A375 (cell line): ENCODE measurements at places on chromosomes 16 and 17. TPM values are rescaled to one million over a fixed set of nuclear protein-coding genes. Genes with fewer than 3 reads are reported as not detected.

PDILT gene
- not detected in 2 replicates for total RNA-seq

CACNA1H gene
- total RNA-seq: not detected in 2 replicates

ACSM5 gene
- 0.34 and 0.40 TPM in 2 replicates for total RNA-seq

RAB26 gene
- total RNA-seq: 9.0 and 16.0 TPM in 2 replicates

ADORA2B gene
- 42.8 and 49.8 TPM in 2 replicates for total RNA-seq

CD7 gene
- 0.11 TPM in 1 of 2 replicates, not detected in the other for total RNA-seq

C16orf86 gene
- total RNA-seq: 9.2 and 11.4 TPM in 2 replicates

TPSD1 gene
- total RNA-seq: not detected in 2 replicates

NKD1 gene
- total RNA-seq: 0.08 TPM in 2 replicates

BICDL2 gene
- not detected in 2 replicates for total RNA-seq

CDH11 gene
- total RNA-seq: 1.1 and 1.8 TPM in 2 replicates

MYH8 gene
- total RNA-seq: not detected in 2 replicates

CCL2 gene
- 0.66 and 4.1 TPM in 2 replicates for total RNA-seq

HOXB4 gene
- total RNA-seq: 5.7 and 8.5 TPM in 2 replicates

PYY gene
- total RNA-seq: not detected in 2 replicates

MILR1 gene
- 0.38 and 1.5 TPM in 2 replicates for total RNA-seq

ZACN gene
- 0.29 TPM in 1 of 2 replicates, not detected in the other for total RNA-seq

SECTM1 gene
- 15.3 and 22.8 TPM in 2 replicates for total RNA-seq

CCL16 gene
- not detected in 2 replicates for total RNA-seq

PPY gene
- total RNA-seq: not detected in 2 replicates

CD300E gene
- total RNA-seq: not detected in 2 replicates

PRR15L gene
- total RNA-seq: not detected in 2 replicates

TLK2 gene
- 40.7 and 41.2 TPM in 2 replicates for total RNA-seq

DCAF7 gene
- total RNA-seq: 25.4 and 27.5 TPM in 2 replicates

SLC6A4 gene
- total RNA-seq: 0.26 TPM in 1 of 2 replicates, not detected in the other

WFIKKN1 gene
- total RNA-seq: 0.04 TPM in 1 of 2 replicates, not detected in the other

ABCC3 gene
- total RNA-seq: 22.4 and 22.9 TPM in 2 replicates

SYNGR3 gene
- total RNA-seq: 1.6 and 2.0 TPM in 2 replicates

CCDC200 gene
- 0.23 TPM in 1 of 2 replicates, not detected in the other for total RNA-seq

THOC6 gene
- total RNA-seq: 63.8 and 65.4 TPM in 2 replicates

EFCAB13 gene
- total RNA-seq: 4.6 and 8.4 TPM in 2 replicates

HBQ1 gene
- total RNA-seq: not detected in 2 replicates

CCR7 gene
- total RNA-seq: not detected in 2 replicates

KLHL36 gene
- 21.0 and 25.9 TPM in 2 replicates for total RNA-seq

KRTAP4-12 gene
- not detected in 2 replicates for total RNA-seq
